Stimulated activated CD8-positive, alpha-beta memory T cell treated with anti-CD3 and anti-CD28 coated beads, Interleukin-12 subunit alpha, Interleukin-12 subunit beta, amount 100 ng/mL, for 4 hours (primary cell): ENCODE measurements at places on chromosomes 2 and 18.

GRCh38 chr2:38010995-38011394, 65.0 kb downstream of the CYP1B1 start:
- DNase-seq = no peak

- DNase-seq = no peak
Measured at GRCh38 chr2:238155051-238155760, 3.6 kb upstream of the ERFE start.

- DNase-seq = no peak
Measured at GRCh38 chr2:224781400-224781799, 65.2 kb upstream of the CCDC195 start.

GRCh38 chr2:61928826-61929461, 23.5 kb downstream of the COMMD1 start:
- DNase-seq = no peak

- no peak for DNase-seq
Measured at GRCh38 chr2:55151733-55152433, 80.2 kb downstream of the CLHC1 start.

- DNase-seq = no peak
Measured at GRCh38 chr2:197850882-197851450, 46.6 kb downstream of the PLCL1 start.

- no peak for DNase-seq
Measured at GRCh38 chr18:78805840-78806239, 173.8 kb upstream of the SALL3 start.

- DNase-seq = no peak
Measured at GRCh38 chr2:128726911-128727310, 408.2 kb upstream of the HS6ST1 start.

GRCh38 chr18:55407191-55407590, 180.8 kb downstream of the TCF4 start:
- no peak for DNase-seq

- DNase-seq = no peak
Measured at GRCh38 chr2:99619151-99619550, 129.3 kb upstream of the REV1 start.

GRCh38 chr18:79372461-79372860, 23.3 kb upstream of the NFATC1 start:
- DNase-seq = no peak

DNA sequence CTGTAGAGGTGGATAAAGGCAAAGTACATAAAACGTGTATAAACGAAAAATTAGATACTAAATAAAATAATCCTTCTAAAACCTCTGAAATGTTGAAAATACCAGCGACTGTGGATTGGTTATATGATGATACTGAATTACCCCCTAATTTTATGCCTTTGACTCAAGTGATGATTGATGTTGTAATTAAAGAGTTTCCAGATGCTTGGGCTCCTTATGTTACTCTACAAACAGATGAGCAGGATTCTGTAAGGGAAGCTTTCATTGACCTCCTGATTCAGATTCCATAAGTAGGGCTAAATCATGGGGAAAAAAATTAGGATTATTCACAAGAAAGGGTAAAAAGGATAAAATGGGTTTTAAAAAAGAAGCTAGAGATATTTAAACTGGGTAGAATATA, 418.2 kb upstream of the SLC39A10 start:
- no peak for DNase-seq

GRCh38 chr18:55879331-55879730, 291.3 kb upstream of the TCF4 start:
- DNase-seq = no peak

- DNase-seq = no peak
Measured at GRCh38 chr2:177164131-177164530, 48.5 kb upstream of the HNRNPA3 start.

DNA sequence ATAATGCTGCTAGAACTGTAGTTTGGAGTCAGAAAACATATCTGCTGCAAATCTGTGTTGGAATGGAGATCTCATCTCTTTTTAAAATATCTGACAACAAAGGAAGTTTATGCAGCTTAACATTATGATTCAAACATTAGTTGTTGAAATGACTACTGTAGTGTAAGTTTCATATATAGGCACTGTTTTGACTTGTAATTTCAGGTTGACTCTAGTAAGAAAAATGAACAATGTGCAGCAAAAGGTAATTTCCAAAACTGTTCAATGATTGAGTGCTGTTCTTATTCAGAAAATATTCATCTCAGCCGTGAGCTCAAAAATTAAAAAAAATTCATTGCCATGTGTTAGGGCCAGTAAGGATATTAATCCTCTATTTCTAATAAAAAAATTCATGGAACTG, 48.5 kb downstream of the CCDC138 start:
- DNase-seq = no peak

DNA sequence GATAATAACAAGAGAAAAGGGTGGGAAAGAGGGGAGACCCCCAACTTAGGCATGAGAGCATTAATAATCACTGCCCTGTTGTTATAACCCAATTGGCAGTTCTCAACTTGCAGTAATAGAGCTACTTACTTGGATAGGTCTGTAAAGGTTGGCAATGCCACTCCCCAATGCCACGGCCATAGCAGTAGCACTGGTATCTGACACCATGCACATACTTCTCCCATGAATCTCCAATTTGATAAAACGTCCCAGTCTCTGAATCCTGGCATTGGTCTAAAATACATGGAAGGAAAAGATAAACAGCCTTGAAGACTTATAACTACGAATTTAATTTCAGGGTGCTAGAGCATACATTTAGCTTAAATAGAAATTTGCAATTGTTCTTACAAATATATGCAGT, 16.8 kb downstream of the FN1 start:
- DNase-seq = no peak

GRCh38 chr18:22813648-22814328, 119.3 kb upstream of the RBBP8 start:
- DNase-seq = no peak

GRCh38 chr18:61651145-61651879, 241.5 kb downstream of the RNF152 start:
- no peak for DNase-seq

DNA sequence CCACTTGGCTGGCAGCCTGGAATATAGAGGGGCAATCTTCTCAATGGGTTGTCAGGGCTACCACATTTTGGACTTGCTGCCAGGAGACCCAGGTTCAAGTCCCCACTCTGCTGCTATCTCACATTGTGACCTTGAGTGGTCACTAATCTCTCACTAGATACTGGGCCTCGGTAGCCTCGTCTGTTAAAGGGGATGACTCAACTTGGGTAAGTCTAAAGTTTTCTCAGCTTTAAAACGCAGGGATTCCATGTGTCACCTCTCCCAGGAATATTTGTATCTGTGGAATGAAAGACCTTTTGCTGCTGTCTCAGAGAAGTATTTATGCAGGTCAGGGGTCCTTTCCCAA, 86.3 kb downstream of the SEMA4F start:
- no peak for DNase-seq

GRCh38 chr18:13306583-13306982, 88.0 kb downstream of the LDLRAD4 start:
- DNase-seq = no peak

DNA sequence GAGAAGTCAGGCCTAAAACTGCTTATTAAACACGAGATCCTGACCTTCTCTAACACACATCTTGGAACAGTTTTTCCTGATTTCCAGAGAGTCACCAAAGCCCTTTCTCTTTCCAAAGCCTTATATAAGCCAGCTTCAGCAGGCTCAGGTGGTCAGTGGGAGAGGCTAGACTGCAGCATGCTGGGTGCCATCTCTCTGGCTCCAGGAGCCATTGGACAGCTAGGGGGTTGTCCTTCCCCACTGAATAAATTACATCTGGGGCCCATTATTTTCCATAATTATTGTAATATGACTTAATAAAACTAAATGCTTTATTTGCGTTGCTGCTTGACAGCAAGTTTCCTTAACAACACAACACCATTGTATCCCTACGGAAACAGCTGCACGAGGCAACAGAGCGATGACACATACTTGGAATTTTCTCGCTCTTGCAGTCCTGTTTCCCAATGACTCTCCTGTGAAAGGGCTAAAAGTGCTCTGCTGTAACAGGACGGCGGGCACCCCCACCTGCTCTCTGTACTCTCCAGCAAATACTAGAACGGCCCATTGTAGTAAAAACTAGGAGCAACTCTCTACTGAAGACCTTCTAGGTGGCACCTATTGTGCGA, 160.6 kb downstream of the RNF144A start:
- DNase-seq = no peak

GRCh38 chr2:142175813-142176338, 45.1 kb upstream of the LRP1B start:
- no peak for DNase-seq
